Tibial artery (tissue), 4 donors: ENCODE measurements at places on chromosomes 3 and 15.

GRCh38 chr15:41523097-41523496, 9.5 kb upstream of the LTK start:
- no peak for DNase-seq
- no peaks in the 10 kb centered on the region for H3K27me3 ChIP-seq
- H3K4me3 ChIP-seq: no peak overlapping the region
- peaks cover 23% of the 10 kb centered on the region for H3K36me3 ChIP-seq

- peaks cover 3% of the 10 kb centered on the region for H3K4me1 ChIP-seq
- no peaks in the 10 kb centered on the region for H3K36me3 ChIP-seq
- H3K27ac ChIP-seq: no peak overlapping the region
- H3K4me3 ChIP-seq: peak overlapping the region; percentile 14
Measured at GRCh38 chr3:114214542-114215341, 22.6 kb downstream of the ZNF80 start.

DNA sequence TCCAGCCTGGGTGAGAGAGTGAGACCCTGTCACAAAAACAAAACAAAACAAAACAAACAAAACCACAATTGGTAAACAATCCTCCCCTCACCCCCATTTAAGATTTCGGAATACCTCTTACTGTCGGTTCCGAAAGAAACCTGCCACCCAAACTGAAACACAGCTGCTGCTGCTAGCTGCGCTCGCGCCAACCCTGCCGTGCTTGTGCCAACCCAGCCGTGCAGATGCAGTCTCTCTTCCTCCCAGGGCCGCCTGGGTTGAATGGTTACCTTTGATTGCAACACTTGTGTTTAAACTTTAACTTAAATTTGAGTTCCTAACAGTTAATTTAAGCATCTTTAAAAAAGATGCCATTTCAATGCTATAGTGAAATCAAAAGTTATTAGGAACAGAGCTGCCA, 28.5 kb upstream of the SPTBN5 start:
- H3K4me3 ChIP-seq: no peak overlapping the region
- no peak overlapping the region for H3K27ac ChIP-seq
- peaks cover 17% of the 10 kb centered on the region for H3K36me3 ChIP-seq
- no peak for DNase-seq

DNA sequence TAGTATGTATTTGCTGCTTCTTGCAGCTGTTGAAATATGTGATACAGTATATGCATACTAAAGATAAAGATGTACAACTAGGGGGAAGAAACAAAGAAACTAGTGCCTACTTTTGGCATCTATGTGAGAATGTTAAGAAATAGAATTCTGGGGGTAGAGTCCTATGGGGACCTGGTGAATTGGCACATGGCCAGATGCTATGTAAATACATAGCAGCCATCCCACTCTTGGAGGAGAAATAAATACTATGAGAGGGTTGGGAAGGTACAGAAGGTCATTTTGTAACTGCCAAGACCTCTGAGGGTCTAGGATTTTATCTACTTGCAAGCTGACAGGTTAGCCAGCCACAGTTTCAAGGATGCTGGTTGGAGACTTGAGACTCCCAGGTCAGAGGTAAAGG, 298.3 kb upstream of the TBL1XR1 start:
- H3K27me3 ChIP-seq: no peaks in the 10 kb centered on the region
- peaks cover 19% of the 10 kb centered on the region for H3K4me1 ChIP-seq
- no peak for DNase-seq

DNA sequence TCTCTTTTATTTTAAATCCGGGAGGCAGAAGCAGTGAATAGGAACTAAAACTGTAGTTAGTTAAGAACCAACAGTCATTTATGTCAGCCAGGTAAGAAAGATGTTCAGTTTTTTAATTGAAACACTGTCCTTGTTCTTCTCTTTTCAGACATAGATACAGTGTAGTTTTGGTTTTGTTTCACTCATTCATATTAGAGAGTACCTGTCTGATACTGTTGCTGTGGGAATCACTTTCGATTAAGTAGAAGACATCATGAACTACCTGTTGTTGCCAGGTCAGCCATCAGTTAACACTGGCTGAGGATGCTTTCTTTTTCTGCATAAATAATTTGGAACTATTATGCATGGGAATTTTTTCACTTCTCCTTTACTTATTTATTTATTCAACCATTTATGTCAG, 700.4 kb downstream of the OTOL1 start:
- H3K36me3 ChIP-seq: no peaks in the 10 kb centered on the region
- no peak overlapping the region for H3K27ac ChIP-seq
- no peaks in the 10 kb centered on the region for H3K4me1 ChIP-seq
- no peak for DNase-seq
- no peaks in the 10 kb centered on the region for H3K27me3 ChIP-seq

GRCh38 chr3:87082796-87083440, 92.0 kb upstream of the VGLL3 start:
- DNase-seq: no peak
- no peak overlapping the region for H3K27ac ChIP-seq
- no peaks in the 10 kb centered on the region for H3K36me3 ChIP-seq

DNA sequence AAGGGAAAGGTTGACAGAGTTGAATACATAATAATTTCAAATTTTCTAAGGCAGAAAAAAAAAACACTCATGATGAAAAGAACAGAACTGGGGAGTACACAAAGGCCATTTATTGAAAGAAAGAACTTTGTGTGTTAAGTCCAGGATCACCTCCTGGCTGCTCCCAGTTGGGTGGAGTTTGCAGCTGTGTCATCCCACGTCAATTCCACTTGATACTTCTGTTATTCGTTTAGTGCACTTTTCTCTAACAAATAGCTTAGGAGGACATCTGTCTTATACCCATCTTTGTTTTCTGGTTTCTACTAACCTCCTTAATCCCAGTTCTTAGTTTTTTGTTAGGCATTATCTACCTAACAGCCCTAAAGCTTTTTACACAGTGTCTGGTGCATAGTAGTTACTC, 44.7 kb downstream of the SGO1 start:
- no peak overlapping the region for H3K4me3 ChIP-seq
- peaks cover 29% of the 10 kb centered on the region for H3K36me3 ChIP-seq
- no peak overlapping the region for H3K27ac ChIP-seq
- H3K27me3 ChIP-seq: no peaks in the 10 kb centered on the region
- no peaks in the 10 kb centered on the region for H3K4me1 ChIP-seq

DNA sequence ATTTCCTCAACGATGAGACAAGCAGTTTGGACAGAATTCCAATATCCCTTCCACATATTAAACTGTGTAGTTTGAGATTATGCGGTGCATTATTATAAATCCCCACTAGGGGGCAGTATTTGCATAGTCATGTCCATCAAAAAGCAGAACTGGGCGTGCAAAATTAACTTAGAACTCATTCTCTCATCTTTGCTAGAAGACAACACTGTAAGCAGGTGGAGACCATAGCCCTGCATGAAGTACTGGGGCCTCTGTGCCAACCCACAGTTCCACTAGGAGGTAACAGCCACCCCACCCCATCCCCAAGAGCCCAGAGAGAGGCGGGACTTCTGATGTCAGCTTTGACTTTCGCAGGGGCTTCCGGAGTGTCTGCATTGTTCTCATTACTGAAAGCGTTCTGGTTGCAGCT, 106.6 kb upstream of the TMC3 start:
- H3K27ac ChIP-seq: no peak overlapping the region
- H3K27me3 ChIP-seq: no peaks in the 10 kb centered on the region
- H3K4me3 ChIP-seq: no peak overlapping the region
- H3K36me3 ChIP-seq: no peaks in the 10 kb centered on the region

- no peaks in the 10 kb centered on the region for H3K27me3 ChIP-seq
- H3K4me1 ChIP-seq: no peaks in the 10 kb centered on the region
- H3K27ac ChIP-seq: no peak overlapping the region
- H3K4me3 ChIP-seq: no peak overlapping the region
- H3K36me3 ChIP-seq: no peaks in the 10 kb centered on the region
Measured at GRCh38 chr15:86773736-86774135, 694.1 kb downstream of the AGBL1 start.

- DNase-seq: no peak
- no peaks in the 10 kb centered on the region for H3K4me1 ChIP-seq
- H3K4me3 ChIP-seq: no peak overlapping the region
- no peaks in the 10 kb centered on the region for H3K36me3 ChIP-seq
- no peak overlapping the region for H3K27ac ChIP-seq
- no peaks in the 10 kb centered on the region for H3K27me3 ChIP-seq
Measured at GRCh38 chr15:93105485-93105884, 16.5 kb upstream of the RGMA start.

- H3K27me3 ChIP-seq: no peaks in the 10 kb centered on the region
- H3K4me1 ChIP-seq: no peaks in the 10 kb centered on the region
- DNase-seq: no peak
Measured at GRCh38 chr3:171121801-171122200, 95.3 kb upstream of the SLC2A2 start.

- no peak overlapping the region for H3K4me3 ChIP-seq
- DNase-seq: no peak
- H3K27me3 ChIP-seq: no peaks in the 10 kb centered on the region
Measured at GRCh38 chr3:65950340-65951326, 88.1 kb downstream of the MAGI1 start.

DNA sequence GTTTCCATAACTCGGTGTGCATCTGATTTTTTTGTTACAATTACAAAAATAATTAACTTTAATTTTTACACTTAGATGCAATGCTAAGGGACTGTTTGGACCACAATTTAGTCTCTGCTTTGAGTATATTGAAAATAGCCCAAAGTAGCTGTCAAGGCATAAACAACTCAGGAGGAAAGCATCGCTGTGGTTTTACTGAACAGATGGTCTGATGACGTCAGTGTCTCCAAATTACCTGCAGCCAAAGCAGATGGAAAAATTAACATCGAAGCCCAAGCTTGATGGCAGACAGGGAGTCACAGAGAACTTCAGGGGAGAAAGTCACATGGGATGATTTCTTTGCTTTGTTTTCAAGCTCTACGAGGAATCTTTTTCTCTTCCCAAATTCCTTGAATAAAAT, 83.1 kb upstream of the PLCL2 start:
- no peak overlapping the region for H3K27ac ChIP-seq
- H3K27me3 ChIP-seq: no peaks in the 10 kb centered on the region
- H3K4me3 ChIP-seq: no peak overlapping the region
- no peaks in the 10 kb centered on the region for H3K36me3 ChIP-seq
- no peak for DNase-seq

GRCh38 chr3:123285931-123286307, 84.2 kb downstream of the SEC22A start:
- DNase-seq: no peak
- no peak overlapping the region for H3K27ac ChIP-seq
- no peaks in the 10 kb centered on the region for H3K27me3 ChIP-seq
- H3K36me3 ChIP-seq: peaks cover 78% of the 10 kb centered on the region
- no peak overlapping the region for H3K4me3 ChIP-seq
- no peaks in the 10 kb centered on the region for H3K4me1 ChIP-seq

DNA sequence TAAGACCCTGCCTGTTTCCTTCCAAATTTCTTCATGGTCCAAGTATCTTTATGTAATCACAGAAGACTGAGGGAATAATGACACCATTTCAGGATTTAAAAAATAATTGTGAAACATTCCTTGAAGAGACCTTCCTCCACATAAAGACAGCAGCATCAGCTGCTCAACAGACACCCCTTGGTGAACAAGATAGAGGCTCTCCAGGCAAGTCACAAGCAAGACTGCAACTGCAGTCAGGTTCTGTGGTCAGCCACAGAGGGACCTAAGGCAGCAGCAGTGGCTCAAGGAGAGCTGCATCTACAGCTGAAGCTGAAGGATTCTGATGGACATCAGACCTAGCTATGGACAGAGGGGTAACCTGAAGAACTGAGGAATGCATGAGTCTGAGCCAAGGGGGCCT, 97.2 kb upstream of the C3orf80 start:
- no peaks in the 10 kb centered on the region for H3K36me3 ChIP-seq
- no peak for DNase-seq
- no peaks in the 10 kb centered on the region for H3K27me3 ChIP-seq
- H3K4me1 ChIP-seq: no peaks in the 10 kb centered on the region
- no peak overlapping the region for H3K27ac ChIP-seq

DNA sequence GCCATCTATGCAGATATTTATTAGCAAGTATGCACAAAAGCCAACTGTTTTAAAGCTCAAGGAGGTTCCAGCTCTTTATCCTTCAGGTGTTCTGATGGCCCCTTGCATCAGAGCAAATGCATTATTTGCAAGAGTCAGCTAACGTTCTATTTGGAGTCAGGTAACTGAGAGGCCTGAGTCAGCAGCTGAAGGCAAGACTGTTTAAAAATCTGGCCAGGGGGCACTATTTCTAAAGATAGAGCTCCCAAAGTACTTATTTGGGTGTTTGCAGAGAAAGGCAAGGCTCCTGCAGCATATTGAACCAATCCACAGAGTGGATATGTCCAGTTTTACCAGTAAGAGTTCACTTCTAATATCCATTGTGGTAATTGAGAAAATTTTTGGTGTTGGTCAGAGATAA, 146.1 kb downstream of the LRTM1 start:
- no peaks in the 10 kb centered on the region for H3K27me3 ChIP-seq
- no peak overlapping the region for H3K4me3 ChIP-seq
- H3K36me3 ChIP-seq: no peaks in the 10 kb centered on the region
- no peaks in the 10 kb centered on the region for H3K4me1 ChIP-seq

DNA sequence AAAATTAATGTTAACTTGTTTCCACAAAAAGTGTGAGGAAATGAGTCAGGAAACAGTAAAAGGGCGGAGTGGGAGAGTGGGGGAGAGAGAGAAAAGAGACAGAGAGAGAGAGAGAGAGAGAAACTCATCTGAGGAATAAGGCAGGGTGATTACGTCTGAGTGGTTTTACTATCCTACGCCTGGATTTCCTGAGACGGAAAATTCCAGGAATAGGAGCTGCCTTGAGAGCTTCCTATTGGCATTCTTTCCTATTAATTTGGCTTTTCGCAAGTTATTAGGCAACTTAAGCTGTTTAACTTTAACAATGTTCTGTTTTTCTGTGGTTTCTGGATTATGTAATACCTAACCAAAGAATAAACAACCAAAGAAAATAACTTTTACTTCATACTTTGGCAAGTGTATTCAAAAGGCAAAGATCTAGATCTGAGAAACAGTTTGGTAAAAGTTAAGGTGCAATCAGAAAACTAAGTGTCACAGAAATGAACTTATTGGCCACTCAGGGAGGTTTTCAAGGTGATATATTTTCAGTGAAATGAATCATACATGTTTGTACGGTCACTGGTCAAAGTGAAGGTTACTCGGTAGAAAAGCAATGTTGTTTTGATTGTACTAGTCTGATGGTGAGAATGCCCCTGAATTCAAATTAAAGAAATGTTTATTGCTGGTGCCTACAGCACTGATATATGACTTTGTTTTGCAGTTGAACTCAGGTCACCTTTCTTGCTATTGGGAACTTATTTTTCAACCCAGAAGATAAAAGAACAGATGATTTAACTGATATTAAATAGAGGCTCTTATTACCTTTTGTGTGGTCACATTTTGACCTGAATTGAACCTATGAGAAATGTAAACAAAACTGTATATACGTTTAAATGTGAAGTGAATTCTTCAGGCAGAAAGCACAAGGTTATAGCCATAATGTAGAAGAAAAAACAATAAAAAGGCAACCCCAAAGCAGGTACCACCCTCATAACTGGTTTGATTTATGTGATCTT, 39.9 kb upstream of the TNFSF10 start:
- no peak for DNase-seq
- H3K36me3 ChIP-seq: no peaks in the 10 kb centered on the region
- peak overlapping the region; percentile 42 for H3K27ac ChIP-seq
- no peaks in the 10 kb centered on the region for H3K27me3 ChIP-seq

DNA sequence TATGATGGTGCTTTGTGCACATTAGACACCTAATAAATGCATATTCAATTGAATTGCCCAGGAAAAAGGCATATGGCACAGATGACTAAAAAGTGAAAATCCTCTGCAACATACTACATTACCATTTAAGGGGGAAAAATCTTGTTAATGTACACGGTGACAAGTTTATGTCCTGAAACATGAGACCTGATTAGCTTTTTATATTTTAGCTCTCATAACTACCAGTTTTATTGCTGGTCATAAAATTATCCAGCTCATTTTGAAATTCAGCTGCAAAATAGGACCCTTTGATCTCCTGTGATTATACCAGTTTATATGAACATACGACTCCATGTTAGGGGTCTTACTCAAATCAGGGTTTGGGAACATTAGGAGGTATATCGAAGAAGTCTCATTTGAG, 684.6 kb upstream of the CCDC54 start:
- no peak for DNase-seq
- H3K27ac ChIP-seq: no peak overlapping the region
- no peaks in the 10 kb centered on the region for H3K36me3 ChIP-seq
- H3K4me1 ChIP-seq: no peaks in the 10 kb centered on the region
- no peak overlapping the region for H3K4me3 ChIP-seq
